ENCODE measurements at places on chromosomes 1 and 21. TPM values are rescaled to one million over a fixed set of nuclear protein-coding genes. Genes with fewer than 3 reads are reported as not detected.

NCF2 gene
- total RNA-seq, result 34.7 TPM

KCNJ10 gene
- not detected for total RNA-seq

EFNA3 gene
- total RNA-seq, result 20.9 TPM

NPL gene
- 2.7 TPM for total RNA-seq

AGBL4 gene
- total RNA-seq, result not detected

MIXL1 gene
- total RNA-seq, result not detected

SLC16A4 gene
- total RNA-seq, result 2.8 TPM

GNL2 gene
- 63.5 TPM for total RNA-seq

MSH4 gene
- not detected for total RNA-seq

HFM1 gene
- total RNA-seq, result 0.07 TPM

SAMD11 gene
- 1.3 TPM for total RNA-seq

PFKFB2 gene
- 7.4 TPM for total RNA-seq

ETV3L gene
- total RNA-seq, result not detected

HSF2BP gene
- total RNA-seq, result 10.6 TPM

OR6K3 gene
- not detected for total RNA-seq

CDK11B gene
- 7.3 TPM for total RNA-seq

LRRC53 gene
- not detected for total RNA-seq

SEC16B gene
- 0.42 TPM for total RNA-seq

SPATA6 gene
- 0.65 TPM for total RNA-seq

MCOLN3 gene
- 1.8 TPM for total RNA-seq

CELA2A gene
- total RNA-seq, result not detected

RIIAD1 gene
- not detected for total RNA-seq

UQCRHL gene
- total RNA-seq, result 2.6 TPM

RPS8 gene
- 2,737 TPM for total RNA-seq

CRP gene
- not detected for total RNA-seq

LINGO4 gene
- not detected for total RNA-seq

VHLL gene
- total RNA-seq, result not detected

RXRG gene
- not detected for total RNA-seq

FCRL6 gene
- not detected for total RNA-seq

PTGFRN gene
- 134 TPM for total RNA-seq

ZNF695 gene
- 5.9 TPM for total RNA-seq
